Left lung (tissue), 14 donors: ENCODE measurements at places on chromosomes 3 and 15. TPM values are rescaled to one million over a fixed set of nuclear protein-coding genes. Genes with fewer than 3 reads are reported as not detected.

Gene GABRR3
- not detected for total RNA-seq

Gene TTC21A
- 10.6 TPM for total RNA-seq

Gene MYEF2
- total RNA-seq, result 25.4 TPM

Gene ZPLD1
- total RNA-seq, result 0.21 TPM

Gene EOMES
- total RNA-seq, result 0.26 TPM

Gene SAMD7
- total RNA-seq, result not detected

Gene ARHGAP11A
- 7.3 TPM for total RNA-seq

Gene MESP2
- total RNA-seq, result 0.35 TPM

Gene ARPP21
- not detected for total RNA-seq

Gene CHRD
- total RNA-seq, result 8.6 TPM

DNA sequence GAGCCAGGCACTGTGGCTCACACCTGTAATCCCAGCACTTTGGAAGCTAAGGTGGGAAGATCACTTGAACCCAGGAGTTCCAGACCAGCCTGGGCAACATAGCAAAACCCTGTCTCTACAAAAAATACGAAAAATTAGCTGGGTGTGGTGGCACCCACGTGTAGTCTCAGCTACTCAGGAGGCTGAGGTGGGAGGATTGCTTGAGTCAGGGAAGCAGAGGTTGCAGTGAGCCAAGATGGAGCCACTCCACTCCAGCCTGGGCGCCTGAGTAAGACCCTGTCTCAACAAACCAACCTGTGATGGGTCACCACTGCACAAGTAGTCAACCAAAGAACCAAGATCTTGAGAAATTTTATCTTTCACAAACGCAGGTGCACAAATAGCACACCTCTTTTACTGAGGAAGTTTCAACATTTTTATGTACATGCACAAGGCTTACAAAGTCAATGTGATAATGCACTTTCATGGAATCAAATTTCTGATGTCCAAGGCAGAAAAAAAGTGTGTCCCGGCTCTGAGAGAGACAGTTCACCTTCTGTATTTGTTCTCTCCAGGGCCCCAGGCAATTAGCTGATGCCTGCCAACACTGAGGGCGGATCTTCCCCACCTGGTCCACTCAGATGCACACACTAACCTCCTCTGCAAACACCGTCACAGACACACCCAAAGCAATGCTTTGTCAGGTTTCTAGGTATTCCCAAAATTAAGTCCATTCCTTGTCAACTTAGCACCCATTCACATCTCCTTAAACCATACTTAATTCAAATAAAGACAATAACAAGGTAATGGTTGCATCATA, 12.4 kb downstream of the ACAA1 start:
- no peak for DNase-seq

- no peak for DNase-seq
These were observed 40.6 kb upstream of the POLR2M start for GRCh38 chr15:57665939-57666338.

DNA sequence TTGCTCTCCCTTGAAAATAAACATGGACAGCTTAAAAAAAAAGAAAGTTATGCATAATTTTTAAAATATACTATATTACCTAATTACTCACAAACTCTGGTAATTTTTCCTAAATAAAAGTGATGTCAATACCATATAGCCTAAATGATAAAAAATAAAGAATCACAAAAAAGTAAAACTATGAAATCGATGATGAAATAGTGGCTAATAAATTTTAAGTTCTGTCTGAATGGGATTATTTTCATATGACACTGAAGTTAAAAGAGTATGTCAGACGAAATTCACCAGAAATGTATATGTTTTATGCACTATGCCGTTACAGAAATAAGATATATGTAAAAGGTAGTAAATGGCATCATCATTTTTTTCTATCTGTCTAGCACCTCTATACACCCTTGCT, 51.4 kb downstream of the FSIP1 start:
- DNase-seq, result no peak

GRCh38 chr3:73699327-73699726, 74.6 kb upstream of the PDZRN3 start:
- DNase-seq, result no peak

GRCh38 chr3:29628795-29629194, 347.9 kb downstream of the RBMS3 start:
- DNase-seq, result no peak

GRCh38 chr3:68757157-68757556, 175.2 kb downstream of the TAFA4 start:
- DNase-seq, result no peak

GRCh38 chr3:133477487-133477886, 77.6 kb downstream of the BFSP2 start:
- DNase-seq, result no peak

GRCh38 chr3:172606021-172606420, 82.8 kb upstream of the TNFSF10 start:
- no peak for DNase-seq

- no peak for DNase-seq
These were observed 31.7 kb downstream of the CSNK1G1 start for GRCh38 chr15:64324165-64324877.

DNA sequence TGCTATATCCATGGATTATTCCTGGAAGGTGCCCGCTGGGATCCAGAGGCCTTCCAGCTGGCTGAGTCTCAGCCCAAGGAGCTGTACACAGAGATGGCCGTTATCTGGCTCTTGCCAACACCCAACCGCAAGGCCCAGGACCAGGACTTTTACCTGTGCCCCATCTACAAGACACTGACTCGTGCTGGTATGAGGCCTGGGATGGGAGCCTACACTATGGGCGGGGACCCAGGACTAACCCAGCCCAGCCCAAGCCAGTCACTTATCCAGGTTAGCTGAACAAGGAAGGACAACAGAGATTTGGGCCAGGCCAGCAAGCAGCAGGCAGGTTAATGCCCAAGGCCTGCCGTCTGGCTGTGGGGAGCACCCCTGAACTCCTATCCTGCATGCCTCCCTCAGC, 45.3 kb downstream of the SEMA3G start:
- DNase-seq, result no peak

DNA sequence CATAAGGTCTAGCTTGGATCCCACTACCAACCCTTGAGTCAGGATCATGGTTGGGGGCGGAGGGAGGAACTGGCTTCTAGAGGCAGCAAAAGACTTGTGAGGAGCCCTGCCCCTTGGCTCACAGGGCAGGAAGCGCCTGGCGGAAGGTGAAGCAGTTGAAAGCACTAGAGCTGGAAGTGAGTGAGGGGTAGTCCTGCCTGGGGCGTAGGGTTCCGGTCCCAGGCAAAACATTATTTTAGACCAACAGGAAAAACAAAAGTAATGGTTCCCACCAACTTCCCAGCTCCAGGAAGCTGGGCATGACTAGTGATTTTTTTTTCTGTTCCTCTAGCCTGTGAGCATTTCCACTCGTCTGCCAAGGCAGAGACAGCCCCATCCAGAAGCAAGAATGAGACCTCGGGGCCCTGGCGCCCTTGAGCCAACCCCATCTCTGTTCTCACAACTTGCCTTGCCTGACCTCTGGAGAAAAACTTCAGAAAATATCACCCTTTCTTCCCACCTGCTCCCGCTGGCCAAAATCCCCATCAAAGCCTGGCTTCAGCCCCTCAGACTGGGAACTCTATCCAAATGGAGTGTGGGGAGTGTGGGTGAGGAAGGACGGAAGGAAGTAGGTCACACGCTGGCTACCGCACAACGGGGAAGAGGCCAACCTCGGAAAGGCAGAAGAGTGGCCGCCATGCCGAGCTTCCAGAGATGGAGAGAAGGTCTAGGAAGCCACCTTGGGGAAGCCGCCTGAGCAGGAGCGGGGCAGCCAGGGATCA, 57.5 kb downstream of the RBPMS2 start:
- DNase-seq, result no peak

DNA sequence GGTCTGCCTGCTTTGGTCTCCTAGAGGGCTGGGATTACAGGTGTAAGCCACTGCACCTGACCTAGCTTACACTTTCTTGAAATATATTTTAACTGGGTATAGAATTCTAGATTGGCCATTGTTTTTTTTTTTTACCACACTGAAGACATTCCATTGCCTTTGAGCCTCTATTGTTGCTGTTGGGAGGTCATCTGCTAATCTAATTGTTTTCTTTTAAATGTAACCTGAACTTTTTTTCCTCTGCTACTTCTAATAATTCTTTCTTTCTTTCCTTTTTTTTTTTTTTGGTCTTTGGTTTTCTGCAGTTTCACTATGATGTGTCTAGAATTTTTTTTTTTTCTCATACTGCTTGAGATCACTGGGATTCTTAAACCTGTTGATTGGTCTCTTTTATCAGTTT, 28.1 kb downstream of the ERICH6 start:
- DNase-seq, result no peak

- no peak for DNase-seq
These were observed 41.4 kb downstream of the SUMF1 start for GRCh38 chr3:4425707-4426106.

- no peak for DNase-seq
These were observed 67.5 kb upstream of the CACNA1D start for GRCh38 chr3:53426918-53427317.

DNA sequence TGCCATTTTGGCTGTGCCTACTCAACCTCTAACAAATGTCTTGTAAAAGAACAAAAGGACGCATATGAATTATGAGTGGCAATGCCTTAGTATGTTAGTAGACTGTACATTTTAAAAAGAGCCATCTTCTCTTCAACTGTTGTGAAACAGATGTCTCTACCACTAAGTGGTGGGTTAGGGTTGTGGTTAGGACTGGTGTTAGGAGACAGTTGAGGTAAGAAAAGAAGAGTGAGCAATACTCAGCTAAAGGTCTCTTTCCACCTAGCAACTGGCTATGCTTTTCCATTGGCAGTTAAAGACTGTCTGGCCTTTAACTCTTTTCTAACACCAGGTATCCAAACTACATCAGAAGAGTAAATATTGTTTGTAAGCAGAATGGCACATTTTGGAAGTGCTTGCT, 221.7 kb upstream of the TBC1D5 start:
- DNase-seq, result no peak

- no peak for DNase-seq
These were observed 145.4 kb upstream of the PROK2 start for GRCh38 chr3:71930056-71930991.

- DNase-seq, result no peak
These were observed 57.5 kb downstream of the CADPS start for GRCh38 chr3:62817678-62818077.

DNA sequence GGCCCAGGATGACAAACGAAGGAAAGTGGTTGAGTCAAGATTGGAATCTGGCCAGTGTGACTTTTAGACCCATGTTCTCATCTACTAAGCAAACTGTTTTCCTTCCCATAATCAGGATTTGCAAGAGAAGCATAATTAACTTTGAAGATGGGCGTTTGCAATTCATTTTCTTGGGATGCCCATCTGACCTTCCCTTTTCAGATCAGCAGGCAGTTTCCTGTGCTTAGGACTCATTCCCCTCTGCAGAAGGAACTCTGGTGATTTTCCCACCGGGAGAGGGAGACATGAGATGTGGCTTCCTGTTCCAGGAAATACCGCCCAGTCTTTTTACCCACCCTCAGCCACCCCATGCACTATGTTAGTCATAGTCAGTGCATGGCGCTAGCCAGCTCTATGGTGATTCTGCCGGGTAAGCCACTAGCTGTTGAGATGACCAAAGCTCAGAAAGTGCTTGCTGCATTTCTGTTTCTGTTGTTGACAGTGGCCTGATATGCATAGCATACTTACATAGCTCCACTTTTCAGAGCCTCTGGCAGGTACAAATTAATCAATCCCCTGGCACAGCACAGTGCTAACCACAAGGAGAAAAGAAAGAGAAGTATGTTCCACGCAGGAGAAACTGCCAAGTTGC, 129.4 kb downstream of the VGLL4 start:
- DNase-seq, result no peak

DNA sequence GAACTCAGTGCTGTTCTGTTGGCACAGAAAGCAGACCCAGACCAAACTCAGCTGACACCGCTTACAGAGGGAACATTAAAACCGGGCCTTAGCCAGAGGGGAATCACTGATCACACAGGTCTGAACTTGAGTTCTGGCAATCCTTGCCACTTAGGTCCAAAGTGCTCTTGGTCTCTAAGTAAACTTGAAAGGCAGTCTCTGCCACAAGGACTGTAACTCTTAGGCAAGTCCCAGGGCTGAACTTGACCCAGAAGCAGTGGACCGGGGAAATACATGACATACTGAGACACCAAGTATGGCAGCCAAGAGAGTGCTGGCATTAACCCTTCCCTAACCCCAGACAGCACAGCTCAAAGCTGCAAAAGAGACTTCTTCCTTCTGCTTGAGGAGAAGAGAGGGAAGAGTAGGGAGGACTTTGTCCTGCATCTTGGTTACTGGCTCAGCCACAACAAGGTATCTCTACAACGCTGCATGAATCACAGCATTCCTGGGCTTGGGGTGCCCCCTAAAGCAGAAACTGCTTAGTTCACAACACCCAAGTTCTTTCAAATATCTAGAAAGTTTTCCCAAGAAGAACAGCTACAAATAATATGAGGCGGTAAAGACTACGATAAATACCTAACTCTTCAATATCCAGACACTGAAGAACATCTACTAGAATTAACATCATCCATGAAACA, 32.5 kb downstream of the NAALADL2 start:
- DNase-seq, result no peak

GRCh38 chr3:134721214-134721613, 70.4 kb upstream of the KY start:
- no peak for DNase-seq

DNA sequence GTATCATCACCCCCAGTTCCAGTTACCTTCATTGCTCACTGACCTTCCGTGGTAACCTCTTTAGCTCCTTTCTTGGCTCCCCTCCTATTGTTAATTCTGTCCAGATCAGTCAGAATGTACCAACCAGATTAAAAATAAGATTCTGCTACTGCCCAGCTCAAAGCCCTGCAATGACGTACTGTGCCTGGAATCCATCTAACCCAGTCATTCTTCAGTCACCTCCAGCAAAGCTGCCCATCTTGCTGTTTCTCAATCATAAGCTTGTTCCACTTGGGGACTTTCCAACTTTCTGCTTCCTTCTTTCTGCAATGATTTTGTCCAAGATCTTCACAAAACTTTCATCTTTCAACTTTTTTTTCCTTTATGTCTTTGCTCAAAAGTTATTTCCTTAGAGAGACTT, 512.0 kb upstream of the ZNF385D start:
- DNase-seq, result no peak

- DNase-seq, result no peak
These were observed 22.3 kb upstream of the SACM1L start for GRCh38 chr3:45666757-45667431.

DNA sequence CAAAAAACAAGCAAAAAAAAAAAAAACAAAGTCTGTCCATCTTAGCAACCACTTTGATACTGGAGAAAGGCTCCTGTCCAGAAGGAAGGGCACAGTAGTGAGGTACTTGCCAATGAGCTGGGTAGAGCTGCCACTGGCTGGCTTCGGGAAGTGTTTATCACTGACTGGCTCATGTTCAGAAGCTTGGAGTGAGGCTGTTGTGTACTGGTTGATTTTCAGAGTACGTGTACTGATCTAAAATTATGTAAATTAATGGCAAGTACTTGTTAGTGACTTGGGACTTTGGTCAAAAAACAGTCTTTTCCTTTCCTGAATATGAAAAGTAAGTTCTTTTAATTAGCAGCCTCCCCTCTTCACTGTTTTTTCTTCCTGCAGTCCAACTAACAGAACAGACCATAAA, 979 bp upstream of the ZNF621 start:
- no peak for DNase-seq

GRCh38 chr15:101121511-101122090, 130.2 kb downstream of the CHSY1 start:
- DNase-seq, result peak; percentile 94

- no peak for DNase-seq
These were observed 148.3 kb upstream of the TSC22D2 start for GRCh38 chr3:150259526-150260397.
